Activated CD4-positive, alpha-beta T cell treated with anti-CD3 and anti-CD28 coated beads for 1 hour (primary cell): ENCODE measurements at places on chromosomes 2 and 18.

GRCh38 chr18:67041334-67041733 lies 437.4 kb upstream of the CDH19 start:
- no peak for DNase-seq

DNA sequence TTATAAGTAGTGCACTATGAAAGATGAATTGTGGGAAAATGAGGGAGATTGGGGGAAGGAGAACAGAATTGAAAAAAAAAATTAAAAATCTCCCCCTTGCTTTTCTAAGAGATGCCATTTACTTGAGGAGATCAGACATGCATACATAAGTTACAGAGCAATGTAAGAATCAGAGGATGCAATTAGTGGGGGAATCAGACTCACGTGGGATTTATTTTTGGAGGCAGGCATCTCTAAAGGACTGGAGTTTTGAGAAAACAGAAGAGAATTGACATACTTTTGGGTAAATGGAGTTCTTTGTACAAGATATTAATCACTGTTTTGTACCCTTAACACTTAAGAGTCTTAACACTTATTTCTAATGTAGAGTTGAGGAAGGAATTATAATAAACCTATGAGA lies 52.7 kb downstream of the MTX2 start:
- no peak for DNase-seq

GRCh38 chr18:53795610-53796009 lies 428.9 kb downstream of the MBD2 start:
- DNase-seq: no peak

DNA sequence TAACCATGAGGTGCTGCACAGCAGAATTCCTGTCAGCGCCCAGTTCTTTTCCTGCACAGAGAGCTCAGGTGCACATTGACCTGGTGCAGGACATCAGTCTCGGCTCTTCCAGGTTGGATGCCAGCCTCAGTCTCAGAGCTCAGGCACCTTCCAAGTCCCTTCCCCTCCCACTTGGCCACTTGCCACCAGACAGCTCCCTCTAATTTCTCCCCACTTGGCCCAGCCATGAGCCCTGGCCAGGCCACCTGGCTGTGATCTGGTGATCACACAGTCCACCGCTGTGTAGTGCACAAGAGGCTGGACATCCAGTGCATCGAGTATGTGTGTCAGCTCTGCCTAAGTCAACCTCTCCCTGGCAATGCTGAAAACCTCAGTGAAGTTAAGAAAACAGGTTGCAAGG lies 336.6 kb upstream of the MYT1L start:
- DNase-seq: no peak

GRCh38 chr18:1075322-1075721 lies 170.7 kb downstream of the ADCYAP1 start:
- DNase-seq: no peak

DNA sequence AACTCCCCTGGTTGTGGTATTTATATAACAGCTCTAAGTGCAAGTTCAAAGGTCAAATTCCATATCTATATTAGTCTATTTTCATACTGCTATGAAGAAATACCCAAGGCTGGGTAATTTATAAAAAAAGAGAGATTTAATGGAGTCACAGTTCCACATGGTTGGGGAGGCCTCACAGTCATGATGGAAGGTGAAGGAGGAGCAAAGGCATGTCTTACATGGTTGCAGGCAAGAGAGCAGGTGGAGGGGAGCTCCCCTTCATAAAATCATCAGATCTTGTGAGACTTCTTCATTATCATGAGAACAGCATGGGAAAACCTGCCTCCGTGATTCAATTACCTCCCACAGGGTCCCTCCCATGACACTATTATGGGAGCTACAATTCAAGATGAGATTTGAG lies 179.6 kb upstream of the FBXO11 start:
- DNase-seq: no peak

- DNase-seq: no peak
Measured at GRCh38 chr2:73928963-73929347, 2.3 kb downstream of the DGUOK start.

DNA sequence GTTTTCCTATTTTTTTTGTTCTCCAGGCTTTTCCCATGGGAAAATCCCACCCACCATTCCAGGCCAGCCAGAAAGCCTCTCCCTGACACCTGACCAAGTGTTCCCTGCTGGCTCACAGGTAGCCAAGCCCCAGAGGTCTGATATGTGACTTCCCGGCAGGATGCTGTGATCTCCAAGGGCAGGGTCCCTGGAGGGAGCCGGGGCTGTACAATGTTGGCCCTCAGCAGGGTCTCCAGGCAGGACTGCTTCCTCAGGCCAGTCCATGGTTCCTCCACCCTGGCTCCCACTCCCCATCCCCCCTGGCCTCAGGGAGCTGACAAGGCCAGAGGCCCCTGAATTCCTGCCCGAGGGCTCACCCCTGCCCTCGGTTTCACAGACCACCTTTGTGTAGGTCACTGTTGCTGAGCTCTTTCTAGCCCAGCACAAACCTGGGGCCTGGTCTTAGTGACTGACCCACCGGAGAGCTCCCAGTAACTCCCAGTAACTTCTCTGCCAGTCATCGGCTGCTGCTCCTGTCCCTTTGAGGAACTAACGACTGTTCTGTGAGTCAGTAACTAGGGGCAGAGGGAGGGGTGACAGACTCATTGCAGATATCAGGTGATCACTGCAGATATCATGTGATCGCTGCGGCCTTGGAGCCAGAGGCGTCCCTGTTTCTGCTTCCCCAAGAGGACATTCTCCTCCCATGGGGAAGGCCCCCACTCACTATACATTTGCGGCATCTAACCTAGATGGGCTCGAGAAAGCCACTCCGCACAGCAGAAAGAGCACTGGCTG lies 38.7 kb downstream of the SDC1 start:
- DNase-seq: no peak

DNA sequence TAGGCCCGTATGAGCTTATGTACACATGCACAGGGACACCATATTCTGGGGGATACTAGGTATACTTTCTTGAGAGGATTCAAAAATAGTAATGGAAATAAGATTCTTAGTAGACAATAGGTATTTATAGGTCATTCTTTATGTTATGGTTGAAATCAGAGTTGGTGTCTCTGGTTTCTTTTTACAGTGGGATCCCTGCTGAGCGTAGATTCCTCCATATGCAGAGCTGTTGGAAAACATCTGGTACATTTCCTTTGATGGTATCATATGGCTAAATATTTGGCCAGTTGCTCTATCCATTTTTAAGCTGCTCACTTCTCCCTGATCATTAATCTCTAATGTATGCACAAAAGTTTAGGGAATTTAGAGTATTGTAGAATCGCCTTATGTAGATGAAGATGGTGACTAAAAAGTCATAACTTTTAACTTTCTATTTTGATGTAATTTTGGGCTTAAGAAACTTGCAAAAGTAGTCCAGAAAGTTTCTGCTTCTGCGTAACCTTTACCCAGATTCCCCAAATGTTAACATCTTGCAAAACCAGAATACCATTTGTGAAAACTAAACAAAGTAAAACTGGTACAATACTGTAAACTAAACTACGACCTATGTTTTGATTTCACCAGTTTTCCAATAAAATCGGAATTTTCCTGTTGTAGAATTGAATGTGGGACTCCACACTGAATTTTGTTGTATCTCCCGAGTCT lies 5.4 kb downstream of the ARHGAP28 start:
- no peak for DNase-seq

DNA sequence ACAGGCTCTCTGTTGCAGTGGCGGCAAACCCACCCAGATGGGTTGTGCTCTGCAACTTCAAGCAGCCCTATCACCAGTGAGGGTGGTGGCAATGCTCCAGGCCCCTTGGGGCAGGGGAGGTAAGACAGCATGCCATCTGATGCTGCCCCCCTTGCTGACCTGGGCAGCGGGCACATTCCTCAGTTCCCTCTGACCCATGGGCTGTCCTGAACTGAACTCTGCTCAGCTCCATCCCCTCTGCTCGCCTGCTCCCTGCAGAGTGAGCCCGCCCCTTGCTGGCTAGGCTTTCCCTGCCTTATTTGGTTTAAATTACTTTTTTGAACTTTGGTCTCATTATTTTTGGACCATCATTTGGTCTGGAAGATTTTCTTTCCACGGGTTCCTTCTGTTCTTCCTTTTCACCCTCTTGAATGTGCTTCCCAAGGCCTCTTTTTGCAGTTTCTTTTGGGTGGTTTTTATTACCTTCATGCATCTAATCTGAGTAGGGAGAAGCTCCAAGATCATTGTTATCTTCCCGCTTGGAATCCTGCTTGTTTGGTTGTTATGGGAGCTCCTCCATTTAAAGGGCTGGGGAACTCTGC lies 565.4 kb downstream of the TNS1 start:
- no peak for DNase-seq

DNA sequence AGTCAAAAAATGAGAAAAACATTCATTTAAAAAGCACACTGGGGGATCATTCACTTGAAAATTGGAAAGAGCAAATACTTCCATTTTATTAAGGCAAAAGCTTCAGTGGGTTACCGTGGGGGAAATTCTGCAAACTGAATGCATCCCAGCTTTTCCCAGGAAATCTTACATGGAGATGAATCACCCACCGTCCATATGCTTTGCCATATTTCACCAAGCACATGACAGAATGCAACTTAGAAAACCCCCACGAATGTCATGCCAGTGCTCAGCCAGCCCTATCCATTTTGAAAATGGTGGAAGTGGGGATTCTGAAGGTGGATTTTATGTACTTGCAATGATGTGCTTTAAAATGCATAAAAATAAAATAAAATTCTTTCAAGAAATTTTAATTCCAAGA lies 485.5 kb upstream of the ID2 start:
- DNase-seq: no peak

GRCh38 chr2:69742322-69742952 lies 503 bp downstream of the ANXA4 start:
- no peak for DNase-seq

DNA sequence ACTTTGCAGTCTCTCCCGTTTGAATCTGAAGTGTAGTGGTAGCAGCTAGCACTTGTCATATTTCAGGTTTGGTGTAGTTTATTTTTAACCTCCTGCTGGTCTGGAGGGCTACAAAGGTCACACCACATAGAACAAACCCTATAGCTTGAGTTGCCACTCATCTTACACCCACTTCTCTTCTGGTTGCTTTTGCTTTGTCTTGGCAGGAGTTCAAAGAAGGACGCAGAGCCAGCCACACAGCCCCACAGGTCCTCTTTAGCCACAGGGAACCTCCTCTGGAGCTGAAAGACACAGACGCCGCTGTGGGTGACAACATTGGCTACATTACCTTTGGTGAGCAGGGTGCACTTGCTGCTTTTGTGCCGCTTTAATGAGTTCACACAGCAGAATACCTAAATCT lies 15.6 kb upstream of the GPBAR1 start:
- no peak for DNase-seq

GRCh38 chr2:207619764-207620203 lies 5.4 kb downstream of the METTL21A start:
- DNase-seq: no peak

- no peak for DNase-seq
Measured at GRCh38 chr2:69993708-69994107, 32.3 kb upstream of the ASPRV1 start.

GRCh38 chr2:8535821-8536685 lies 145.8 kb upstream of the ID2 start:
- no peak for DNase-seq

DNA sequence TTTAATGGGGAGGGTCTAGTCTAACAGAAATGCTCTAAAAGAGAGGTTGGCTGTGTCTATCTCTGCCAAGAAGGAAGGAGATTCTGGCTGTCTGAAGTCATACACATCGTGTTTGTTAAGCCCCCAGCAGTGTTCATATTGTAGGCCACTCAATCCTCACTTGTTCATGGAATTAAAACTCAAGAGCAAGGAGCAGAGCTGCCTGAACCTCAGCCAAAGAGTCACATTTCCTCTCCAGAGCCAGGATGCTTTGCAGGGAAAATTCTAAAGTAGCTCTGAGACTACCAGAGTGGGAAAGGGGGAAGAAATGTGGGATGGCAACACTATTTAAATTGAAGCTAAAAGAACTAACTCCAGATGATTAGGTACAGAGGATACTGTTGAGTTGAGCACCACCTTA lies 190.7 kb upstream of the CXCR4 start:
- no peak for DNase-seq

GRCh38 chr2:207828361-207829057 lies 58.8 kb upstream of the FZD5 start:
- DNase-seq: no peak

GRCh38 chr2:144834363-144834762 lies 314.4 kb upstream of the ZEB2 start:
- no peak for DNase-seq

- no peak for DNase-seq
Measured at GRCh38 chr2:181738074-181738473, 57.8 kb upstream of the NEUROD1 start.

DNA sequence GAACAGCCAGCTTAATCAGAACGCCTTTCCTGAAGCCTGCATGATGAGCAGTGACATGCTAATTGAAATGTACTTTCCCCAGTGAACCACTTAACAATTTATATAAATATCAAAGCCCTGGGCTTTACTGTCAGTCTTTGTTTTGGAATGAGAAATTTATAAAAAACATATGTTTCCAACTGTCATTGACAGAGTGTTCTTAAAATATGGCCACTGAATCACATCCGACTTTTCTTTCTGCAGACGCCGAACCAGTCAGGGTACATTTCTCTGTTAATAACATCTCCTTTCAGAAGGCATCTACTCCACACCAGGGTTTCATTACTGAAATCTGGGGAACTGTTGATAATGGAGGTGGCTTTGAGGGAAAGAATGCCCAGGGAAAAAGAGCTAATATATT lies 343.7 kb downstream of the INSIG2 start:
- DNase-seq: no peak

GRCh38 chr2:30561349-30561748 lies 114.3 kb downstream of the LCLAT1 start:
- no peak for DNase-seq
